NCI-H446 (cell line): ENCODE measurements at places on chromosomes 12 and 14.

- no peak for DNase-seq
Observed at GRCh38 chr12:60052483-60052882, 456.7 kb downstream of the SLC16A7 start.

DNA sequence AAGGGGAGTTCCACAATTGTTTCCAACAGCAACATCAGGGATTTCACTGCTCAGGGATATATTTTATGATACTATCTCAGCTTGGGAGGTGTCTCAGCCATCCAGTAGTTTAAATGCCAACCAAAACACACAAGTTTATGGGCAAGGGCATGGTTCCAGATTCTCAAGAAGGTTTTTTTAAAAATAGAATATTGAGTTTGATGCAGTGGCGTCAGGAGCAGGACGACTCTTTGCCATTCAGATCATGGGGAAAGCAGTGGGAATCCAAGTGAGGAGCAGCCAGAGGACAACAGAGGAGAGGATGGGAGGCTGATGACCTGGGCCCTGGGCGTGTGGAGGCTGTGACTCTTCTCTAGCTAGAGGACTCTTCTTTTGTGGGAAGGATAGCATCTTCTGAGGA is 25.7 kb downstream of the TSHR start:
- peak; percentile 24 for DNase-seq

GRCh38 chr14:106501898-106502297 is 975.5 kb downstream of the TMEM121 start:
- no peak for DNase-seq

DNA sequence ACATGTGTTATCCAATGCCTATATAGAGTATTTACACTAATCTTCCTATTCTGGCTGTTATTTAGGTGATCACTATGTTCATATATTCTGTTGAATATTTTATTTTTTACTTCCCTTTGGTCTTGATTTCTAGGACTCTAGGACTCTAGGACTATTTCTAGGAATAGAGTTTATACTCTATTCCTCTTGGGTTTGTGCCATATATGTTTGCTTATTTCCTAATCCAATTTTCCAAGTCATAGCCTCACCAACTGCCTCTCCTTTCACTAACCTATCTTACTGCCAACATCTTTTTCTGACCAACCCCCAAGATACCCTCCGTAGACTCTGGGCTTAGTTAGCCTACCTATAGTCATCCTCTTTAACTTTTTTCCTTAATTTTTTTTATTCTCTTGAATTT is 28.5 kb downstream of the ARF6 start:
- DNase-seq, result peak; percentile 54

DNA sequence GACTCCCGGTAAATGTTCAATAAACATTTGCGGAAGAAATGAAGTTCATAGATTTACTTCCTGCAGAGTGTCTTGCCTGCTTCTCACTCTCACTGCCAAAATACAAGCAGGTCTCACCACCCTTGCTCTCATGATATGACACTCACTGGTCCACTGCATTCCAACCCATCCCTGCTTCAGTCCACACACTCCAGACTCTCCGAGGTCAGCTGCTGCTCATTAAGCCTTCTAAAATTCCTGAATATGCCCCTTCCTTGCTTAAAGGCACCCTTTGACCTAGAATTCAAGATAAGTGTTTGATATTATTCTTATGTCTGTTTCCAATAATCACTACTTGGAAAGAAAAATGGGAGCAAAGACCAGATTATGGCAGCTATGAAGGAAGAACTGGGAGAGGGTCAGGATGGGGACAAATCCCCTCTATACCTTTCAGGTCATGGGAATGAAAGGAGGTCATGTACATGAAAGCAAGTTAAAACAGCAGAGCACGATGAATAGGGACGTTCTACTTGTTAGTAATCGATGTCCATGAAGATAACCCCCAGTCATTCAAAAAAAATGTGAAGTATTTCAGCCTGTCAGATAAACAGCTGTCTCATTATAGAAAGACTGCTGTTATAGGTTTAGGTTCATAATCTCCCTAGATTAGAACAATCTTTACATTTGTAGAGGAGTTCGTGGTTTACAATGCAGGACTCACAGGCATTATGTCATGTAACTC is 10.5 kb upstream of the NID2 start:
- no peak for DNase-seq

DNA sequence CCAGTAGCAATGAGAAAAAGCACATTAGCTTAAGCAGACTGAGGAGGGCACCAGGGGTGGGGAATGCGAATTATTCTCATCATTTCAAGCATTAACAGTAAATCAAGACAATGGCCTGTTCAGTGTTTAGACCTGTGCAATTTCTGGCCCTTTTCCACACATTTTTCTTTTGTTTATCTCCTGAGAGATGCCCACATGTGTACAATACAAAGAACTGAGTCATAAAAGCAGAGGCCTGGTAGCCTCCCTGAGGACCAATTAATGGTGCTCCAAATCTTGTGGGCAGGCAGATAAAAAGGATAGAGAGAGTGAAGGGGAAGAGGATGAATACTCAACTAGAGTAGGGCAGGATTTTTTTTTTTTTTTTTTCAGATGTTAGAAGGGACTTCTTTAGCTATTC is 480.8 kb downstream of the RERGL start:
- no peak for DNase-seq

GRCh38 chr12:113970211-113970610 is 4.1 kb upstream of the RBM19 start:
- no peak for DNase-seq

GRCh38 chr12:106582249-106582591 is 584 bp upstream of the RFX4 start:
- no peak for DNase-seq

GRCh38 chr14:96951511-96951910 is 154.3 kb downstream of the VRK1 start:
- DNase-seq, result peak; percentile 19

DNA sequence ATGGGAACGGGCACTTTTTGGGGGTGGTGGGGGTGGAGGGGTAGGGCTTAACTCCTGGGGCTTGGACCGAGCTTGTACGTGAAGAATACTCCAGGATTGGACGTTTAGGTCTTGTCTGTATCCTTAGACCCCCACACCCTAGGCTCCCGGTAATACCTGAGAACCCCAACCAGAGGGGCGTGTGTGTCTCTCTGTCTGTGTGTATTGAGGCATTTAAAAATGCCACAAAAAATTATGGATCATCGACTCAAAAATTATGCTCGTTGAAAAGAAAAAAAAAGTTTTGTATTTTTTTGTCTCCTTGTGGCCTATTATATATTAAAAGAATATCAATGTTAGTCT is 459 bp downstream of the PPFIBP1 start:
- DNase-seq, result no peak

DNA sequence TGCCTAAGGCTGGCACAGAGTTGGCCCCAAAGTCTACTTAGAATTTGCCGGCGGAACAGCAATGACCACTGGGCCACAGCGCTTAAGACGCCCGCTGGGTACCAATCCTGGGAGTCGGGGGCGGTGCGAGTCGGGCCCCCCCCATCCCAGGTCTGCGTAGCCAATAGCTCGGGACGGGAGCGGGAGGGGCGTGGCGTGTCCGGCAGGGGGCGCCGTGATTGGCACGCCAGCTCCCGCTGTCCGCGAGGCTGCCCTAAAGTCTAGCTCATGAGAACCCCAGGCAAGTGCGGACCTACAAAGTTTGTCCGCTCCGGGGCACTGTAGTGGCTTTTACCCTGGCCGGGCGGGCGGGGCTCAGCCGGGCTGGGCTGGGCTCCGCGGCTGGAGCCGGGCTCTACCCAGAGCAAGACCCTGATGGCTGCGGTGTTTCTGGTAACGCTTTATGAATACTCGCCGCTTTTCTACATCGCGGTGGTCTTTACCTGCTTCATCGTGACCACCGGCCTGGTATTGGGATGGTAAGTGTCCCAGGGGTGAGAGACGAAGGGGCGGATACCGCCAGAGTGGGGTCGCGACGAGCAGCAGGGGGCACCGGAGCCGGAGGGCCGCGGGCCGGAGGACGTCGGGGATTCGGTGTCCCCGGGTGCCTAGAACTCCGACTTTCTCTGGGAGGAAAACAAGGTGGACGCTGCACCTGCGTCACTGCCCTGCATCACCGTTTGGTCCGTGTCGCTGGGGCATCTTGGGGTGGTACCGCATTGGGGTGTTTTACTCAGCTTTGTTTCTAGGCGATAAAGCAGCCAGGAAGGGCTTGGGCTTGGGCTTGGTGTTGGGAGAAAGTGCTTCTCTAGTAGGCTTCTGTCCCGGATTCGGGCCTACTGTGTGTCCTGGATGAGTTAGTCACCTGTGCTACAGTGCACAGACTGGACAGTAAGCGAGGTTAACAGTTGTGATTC is at the start of gene CGRRF1:
CGRRF1 (plus strand) TSS at position 361 of the 956 bp plus-strand sequence; CDS start at position 415, 54 bp downstream.
- DNase-seq, result peak; percentile 94

DNA sequence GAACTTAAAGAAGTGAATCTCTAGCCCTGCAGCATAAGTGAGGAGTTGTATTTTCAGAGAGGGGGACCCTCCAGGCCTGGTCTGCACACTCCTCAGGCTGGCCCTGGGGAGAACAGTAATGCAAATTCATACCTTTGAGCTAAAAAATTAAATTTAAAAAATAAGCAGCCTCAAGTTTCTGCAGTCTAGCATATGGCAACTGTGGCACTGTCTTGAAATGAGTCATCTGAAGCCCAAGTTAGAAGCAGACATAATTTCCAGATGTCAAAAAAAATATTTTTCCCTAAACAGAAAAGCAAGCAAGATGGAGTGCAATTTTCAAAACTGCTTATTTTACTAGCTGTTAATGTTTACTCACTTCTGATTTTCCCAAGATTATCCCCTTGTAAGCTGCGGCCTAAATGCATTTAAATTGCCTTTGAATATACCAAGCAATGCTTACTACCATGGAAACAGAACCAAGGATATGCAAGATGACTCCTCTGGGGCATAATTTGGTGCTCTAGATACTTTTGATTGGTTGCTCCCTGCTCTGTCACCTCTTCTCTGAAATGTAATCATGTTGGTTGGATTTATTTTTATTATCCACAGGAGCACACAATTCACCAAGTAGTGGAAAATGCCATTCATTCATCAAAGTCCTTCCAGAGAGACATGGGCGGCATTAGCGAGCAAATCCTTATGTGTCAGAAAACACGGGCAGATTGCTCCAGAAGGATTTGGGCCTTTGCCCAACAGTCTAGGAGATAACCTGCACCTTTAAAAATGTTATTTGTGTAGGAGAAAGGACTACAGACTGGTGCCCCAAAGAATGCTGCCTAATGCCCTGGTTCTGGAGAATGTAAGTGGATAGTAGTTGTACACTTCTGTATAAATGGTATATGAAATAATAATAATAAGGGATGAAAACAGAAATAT is 25.0 kb upstream of the DHRS7 start:
- DNase-seq, result no peak

DNA sequence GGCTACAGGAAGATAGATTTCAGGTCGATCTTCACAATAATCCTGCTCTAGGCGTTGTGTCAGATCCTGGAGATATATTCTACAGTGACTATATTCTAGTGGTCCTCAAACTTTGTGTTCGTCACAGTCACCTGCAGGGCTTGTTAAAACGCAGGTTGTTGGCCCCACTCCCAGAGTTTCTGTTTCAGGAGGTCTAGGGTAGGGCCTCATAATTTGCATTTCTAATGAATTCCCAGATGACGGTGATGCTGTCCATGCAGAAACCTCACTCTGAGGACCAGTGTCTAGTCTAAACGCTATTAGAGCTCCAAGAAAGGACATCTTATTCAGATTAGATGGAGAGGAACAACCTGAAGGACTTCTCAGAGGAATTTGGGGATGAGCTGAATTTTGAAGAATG is 13.2 kb upstream of the SLC6A13 start:
- DNase-seq, result no peak

GRCh38 chr12:94287245-94287628 is 138.9 kb downstream of the PLXNC1 start:
- DNase-seq, result no peak

- no peak for DNase-seq
Observed at GRCh38 chr12:12903642-12904609, 12.6 kb downstream of the GPRC5A start.

GRCh38 chr14:89844508-89844907 is 110.0 kb downstream of the EFCAB11 start:
- no peak for DNase-seq

GRCh38 chr12:27539191-27539631 is 15.2 kb downstream of the PPFIBP1 start:
- DNase-seq, result no peak

- no peak for DNase-seq
Observed at GRCh38 chr14:81955123-81955522, 421.5 kb upstream of the SEL1L start.

DNA sequence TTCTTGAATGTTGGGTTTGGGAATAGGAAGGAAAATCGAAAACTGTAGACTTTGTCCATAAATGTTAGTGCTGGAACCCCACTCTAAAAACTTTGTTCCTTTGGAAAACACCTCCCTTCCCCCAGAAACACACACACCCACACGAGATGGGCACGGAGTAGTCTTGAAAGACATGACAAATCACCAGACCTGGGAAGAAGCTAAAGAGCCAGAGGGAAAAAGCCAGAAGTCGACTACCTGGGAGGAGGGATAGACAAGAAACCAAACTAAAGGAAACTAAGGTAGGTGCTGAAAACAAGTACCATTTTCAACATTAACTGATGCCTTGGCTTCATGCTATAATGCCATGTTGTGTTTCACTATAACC is 925 bp upstream of the NANOG start:
- DNase-seq, result no peak

DNA sequence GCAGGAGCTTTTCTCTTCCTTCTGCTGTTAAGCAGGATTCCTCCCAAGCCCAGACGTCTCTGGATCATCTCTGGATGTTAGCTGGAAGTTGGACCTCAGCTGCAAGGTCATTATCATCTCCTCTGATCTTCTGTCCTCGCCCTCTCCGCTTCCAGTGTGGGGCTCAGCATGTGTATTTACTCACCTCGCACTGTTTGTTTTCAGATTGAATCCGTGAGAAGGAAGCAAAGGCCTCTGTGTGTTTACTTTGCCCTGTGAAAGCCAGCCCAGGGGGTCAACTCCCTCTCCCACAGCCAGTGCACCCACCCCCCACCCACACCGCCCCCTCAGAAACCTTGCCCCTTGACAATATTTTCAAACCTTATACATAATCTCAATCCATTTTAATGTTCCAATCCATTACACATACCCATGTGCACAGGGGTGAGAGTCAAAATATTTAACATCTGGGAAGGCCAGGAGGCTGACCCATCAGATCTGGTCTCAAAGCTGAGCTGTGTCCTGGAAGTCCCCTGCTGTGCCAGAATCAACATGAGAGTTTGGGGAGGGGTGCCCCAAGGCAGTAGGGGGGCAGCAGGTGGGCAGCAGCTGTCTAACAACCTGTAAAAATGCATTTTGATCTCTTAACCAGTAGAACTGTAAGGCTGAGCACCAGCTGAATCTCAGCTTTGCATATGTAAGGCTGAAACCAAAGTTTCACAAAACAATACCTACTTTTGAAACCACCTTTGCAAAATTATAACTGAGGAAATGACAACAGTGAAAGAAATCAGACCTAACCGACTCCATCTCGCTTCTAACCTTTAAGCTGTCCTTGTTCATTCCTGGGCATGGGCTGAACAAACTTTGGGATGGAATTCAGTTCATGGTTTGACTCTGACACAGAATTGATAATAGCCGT is 157.9 kb downstream of the ZNF664 start:
- no peak for DNase-seq

GRCh38 chr12:111155521-111155920 is 213.4 kb downstream of the PHETA1 start:
- DNase-seq, result no peak

- peak; percentile 8 for DNase-seq
Observed at GRCh38 chr12:49225576-49226166, 36.8 kb upstream of the TUBA1A start.
